ENCODE measurements at places on chromosomes 6 and 20.

- DNase-seq: no peak
These were observed 141.1 kb downstream of the BMP5 start for GRCh38 chr6:55734256-55734655.

DNA sequence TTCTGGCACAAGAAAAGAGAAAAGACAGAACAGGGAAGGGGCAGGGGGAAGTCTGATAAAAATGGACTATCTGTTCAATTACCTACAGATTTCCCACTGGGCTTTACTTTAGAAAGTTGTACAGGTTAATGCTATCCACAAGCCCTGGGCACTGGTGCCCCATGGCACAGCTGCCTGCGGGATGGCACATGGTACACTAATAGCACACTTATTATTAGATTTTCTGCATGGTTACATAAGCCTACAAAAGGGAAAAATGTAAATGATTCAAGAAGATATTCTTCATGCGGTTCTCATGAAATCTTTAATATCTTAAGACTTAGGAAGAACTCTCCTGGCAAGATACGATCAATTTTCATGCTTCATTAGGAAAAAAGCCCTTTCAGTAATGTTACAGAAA lies 137.5 kb downstream of the GMPR start:
- no peak for DNase-seq

DNA sequence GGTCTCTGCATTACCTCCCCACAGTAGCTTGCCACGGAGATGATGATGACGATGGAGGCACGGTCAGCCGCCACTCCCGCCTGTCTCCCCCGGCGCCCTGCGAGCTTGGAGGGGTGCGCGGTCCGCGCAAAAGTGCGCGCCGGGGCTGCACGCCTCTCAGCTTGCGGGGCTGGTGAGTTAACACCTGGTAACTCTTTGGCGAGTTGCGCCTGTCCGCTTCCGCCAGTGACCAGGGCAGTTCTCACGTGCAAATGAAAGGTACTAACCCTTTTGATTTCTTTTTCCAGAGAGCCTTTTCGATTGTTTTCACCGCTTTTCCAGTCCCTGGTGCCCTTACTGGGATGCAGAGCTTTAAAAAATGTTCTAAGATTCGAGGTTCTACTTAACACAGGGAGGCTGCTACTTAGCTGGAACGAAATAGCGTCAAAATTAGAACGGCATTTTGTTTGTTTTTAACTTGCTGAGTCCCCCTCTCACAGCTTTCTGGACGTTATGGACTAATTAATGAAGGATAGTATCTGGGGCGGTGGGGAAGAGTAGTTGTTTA lies 6.2 kb downstream of the GRIK2 start:
- no peak for DNase-seq

GRCh38 chr6:37381579-37381978 lies 27.8 kb downstream of the RNF8 start:
- DNase-seq: peak; percentile 18

GRCh38 chr6:90177544-90178383 lies 118.9 kb downstream of the BACH2 start:
- DNase-seq: no peak

DNA sequence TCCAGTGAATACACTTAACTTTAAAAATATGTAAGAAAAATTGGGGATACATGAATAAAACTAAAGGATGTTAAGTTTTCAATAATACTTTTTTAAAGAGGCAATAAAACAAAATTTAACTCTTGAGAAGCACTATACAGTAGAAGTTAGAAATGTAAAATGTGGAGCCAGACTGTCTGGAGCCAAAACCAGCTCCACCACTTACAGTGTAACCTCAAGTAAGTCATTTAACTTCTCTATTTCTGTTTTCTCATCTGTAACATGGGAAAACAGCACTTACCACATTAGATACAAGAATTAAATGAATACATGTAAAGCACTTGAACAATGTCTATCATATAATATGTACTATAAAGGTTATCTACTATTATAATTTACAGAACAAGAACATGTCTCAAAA lies 6.7 kb downstream of the ATG5 start:
- DNase-seq: no peak

- DNase-seq: no peak
These were observed 82.4 kb downstream of the ZNF292 start for GRCh38 chr6:87237804-87238203.

- DNase-seq: no peak
These were observed 29.2 kb downstream of the FRMD1 start for GRCh38 chr6:168049706-168050224.

DNA sequence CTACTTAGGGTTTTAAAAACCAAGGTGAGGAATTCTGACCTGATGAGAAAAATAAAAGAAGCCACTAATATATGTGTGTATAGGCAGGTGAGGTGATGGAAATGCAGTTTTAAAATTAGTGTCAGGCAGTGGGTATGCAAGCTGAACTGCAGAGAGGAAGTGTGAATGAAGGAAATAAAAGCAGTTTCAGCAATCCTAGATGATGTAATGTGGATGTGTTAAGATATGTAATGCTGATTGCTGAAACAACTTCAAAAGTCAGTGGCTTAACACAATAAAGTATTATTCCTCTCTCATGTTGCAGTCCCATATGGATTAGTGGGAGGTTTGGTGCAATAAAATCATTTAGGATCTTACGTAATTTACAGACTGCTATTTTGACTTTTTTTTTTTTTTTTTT lies 119.9 kb upstream of the ASCC3 start:
- no peak for DNase-seq

DNA sequence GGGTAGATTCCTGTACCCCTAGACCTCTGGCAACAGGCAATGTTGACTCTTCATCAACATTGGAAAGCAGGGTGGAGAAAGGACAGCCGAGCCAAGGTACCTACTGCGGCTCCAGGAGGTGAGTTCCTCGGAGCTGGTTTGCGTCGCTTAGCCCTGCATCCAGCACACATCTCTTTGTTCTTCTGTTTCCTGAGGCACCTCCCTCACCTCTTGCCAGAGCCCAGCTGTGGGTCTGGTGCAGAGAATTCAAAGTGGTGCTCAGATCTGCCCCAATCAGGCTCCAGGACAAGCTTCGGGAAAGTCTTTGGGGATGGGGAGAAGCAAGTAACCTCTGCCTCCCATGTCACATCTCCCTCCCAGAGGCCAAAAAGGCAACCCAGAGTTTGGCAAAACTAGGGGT lies 2.2 kb downstream of the KCNG1 start:
- no peak for DNase-seq

- no peak for DNase-seq
These were observed 17.9 kb downstream of the RRBP1 start for GRCh38 chr20:17664025-17664633.

DNA sequence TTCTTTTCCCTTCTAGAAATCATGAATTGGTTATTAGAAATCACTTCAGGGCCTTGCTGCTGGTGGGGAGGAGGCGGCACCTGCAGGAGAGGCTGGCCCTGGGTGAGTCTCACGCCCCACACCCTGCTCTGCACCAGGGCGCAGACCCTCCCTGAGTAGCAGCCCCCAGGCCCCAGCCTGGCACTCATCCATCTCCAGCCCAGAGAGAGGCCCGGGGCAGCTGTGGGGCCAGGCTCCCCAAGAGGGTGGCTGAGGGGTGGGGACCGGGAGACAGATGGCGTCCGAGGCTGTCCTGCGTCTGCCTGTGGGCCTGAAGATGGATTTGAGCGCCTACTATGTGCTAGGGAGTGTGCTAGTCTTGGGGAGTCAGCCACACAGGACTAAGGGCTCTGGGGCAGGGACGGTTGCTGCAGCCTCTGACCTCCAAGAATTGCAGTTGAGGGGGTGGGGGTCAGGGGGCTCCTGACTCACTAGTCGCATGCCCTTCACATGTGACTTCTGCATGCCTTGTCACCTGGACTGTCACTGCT lies 59.6 kb upstream of the GATA5 start:
- DNase-seq: no peak

- no peak for DNase-seq
These were observed 41.2 kb upstream of the KCNG1 start for GRCh38 chr20:51064137-51064536.

DNA sequence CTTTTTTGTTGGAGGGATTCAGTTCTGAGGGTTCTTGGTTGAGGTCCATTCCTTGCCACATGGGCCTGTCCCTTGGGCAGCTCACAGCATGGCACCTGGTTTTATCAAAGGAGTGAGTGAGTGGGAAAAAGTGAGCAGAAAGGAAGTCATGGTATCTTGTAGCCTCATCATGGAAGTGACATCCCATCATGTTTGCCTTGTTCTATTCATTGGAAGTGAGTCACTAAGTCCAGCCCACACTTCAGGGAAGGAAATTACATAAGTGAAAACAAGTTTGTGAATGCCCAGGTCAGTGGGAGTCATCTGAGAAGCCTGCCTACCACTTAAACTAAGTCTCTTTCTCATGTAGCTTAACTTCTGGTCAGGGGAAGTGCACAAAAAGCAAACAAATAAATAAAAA lies 32.8 kb upstream of the ZNFX1 start:
- DNase-seq: no peak

- no peak for DNase-seq
These were observed 245.8 kb downstream of the SYNE1 start for GRCh38 chr6:152391179-152391880.

GRCh38 chr6:75483136-75483952 lies 10.3 kb downstream of the FILIP1 start:
- DNase-seq: no peak

DNA sequence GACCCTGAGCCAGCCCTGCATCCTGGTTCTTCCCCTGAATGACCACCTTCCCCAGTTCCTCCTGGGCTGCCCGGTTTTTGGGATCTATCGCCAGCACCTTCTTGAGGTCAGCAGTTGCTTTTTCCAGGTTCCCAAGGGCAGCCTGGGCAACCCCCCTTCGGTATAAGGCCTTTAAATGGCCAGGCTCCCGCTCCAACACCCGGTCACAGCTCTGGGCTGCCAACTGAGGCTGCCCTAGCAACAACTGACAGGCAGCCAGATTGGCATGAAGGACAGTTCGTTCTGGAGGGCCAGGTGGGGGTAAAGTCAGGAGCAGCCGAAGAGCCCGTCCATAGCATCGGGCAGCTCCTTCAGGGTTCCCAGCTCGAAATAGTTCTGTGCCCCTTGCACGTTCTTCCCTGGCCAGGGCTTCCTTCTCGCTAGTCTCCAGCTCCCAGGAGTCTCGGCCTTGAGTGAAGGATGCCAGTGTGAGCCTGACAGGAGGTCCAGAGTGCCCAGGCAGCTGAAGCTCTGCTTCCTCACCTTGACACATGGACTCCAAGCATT lies 778 bp upstream of the ATF6B start:
- no peak for DNase-seq

GRCh38 chr20:5080384-5080877 lies 39.3 kb downstream of the PCNA start:
- DNase-seq: peak; percentile 17
